ENCODE measurements at places on chromosomes 11 and 22.

GRCh38 chr11:116644201-116644940, 128.4 kb downstream of the BUD13 start:
- no peak for DNase-seq

- no peak for DNase-seq
Observed at GRCh38 chr22:38645430-38645829, 10.8 kb downstream of the FAM227A start.

GRCh38 chr22:19957445-19957844, 15.8 kb upstream of the TXNRD2 start:
- DNase-seq = no peak

DNA sequence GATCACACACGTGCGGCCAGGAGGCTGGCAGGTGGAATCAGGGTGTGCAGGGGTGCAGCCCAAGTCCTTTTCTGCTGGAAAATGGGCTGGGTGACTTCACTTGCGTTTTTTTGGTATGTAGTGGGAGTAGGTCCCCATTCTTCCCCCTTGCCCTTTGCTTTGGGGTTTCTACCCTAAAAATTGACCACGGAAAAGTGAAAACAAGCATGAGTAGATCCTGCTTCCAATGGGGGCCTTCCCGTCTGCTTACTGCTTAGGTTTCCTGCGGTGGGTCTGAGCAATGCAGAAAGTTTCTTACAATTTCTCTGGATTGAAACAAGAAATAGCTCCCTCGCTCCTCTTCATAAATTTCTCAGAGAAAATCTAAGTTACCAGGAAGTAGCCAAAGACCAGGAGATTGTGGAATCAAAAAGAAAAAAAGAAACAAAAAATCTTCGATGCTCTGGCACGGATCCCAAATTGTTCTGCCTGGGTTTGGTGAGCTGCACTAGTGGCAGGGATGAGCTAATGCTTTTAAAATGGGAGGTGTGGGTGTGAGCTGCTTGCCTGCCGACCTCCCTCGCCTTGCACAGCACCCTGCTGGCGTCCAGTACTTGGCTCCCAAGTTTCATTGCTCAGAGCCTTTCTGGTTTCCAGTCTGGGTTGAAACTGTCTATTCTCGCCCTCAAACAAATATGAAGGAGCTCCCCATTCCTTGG, 2.4 kb downstream of the TIMP3 start:
- DNase-seq = no peak

DNA sequence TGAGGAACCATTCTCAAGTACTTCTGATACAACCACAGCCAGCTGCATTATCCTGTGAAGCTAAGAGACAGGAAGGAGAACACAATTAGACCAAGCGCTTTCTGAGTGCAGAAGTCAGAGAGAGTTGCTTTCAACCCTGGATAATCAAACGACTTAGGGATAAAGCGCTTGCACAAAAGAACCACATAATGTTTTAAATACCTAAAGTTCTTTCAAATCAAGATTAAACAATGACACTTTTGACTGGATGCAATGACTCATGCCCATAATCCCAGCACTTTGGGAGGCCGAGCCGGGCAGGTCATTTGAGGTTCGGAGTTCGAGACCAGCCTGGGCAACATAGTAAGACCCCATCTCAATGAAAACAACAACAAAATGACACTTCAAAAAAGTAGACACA, 145.1 kb downstream of the SWAP70 start:
- DNase-seq = no peak

GRCh38 chr22:49712195-49712791, 115.4 kb downstream of the BRD1 start:
- no peak for DNase-seq

GRCh38 chr11:30478923-30479322, 107.2 kb downstream of the MPPED2 start:
- DNase-seq = no peak

DNA sequence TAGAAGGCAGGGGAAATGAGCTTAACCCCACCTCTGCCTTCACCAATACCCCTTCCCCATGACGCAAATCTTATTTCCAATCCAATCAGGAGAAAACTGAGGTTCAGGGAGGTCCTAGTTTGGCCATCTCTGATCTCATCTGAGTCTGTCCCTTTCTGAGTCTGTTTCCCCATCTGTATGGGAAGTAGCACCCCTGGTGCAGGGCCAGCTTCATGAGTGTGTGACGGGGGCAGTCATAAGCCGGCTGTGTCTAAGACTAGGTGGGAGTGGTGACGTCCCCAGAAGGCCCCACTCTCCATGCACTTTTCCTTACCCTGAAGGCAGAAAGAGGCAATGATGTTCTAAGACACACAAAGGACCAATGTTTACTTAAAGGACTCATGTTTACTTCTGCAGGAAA, 72.3 kb downstream of the MN1 start:
- no peak for DNase-seq

GRCh38 chr22:38829485-38829884, 14.3 kb downstream of the NPTXR start:
- no peak for DNase-seq

- no peak for DNase-seq
Observed at GRCh38 chr11:66885950-66886440, 29.1 kb downstream of the LRFN4 start.

GRCh38 chr11:109856928-109857327, 236.3 kb upstream of the ZC3H12C start:
- no peak for DNase-seq

- DNase-seq = no peak
Observed at GRCh38 chr11:90344546-90344945, 121.7 kb upstream of the CHORDC1 start.

- no peak for DNase-seq
Observed at GRCh38 chr11:47067401-47067800, 109.3 kb downstream of the ARFGAP2 start.

DNA sequence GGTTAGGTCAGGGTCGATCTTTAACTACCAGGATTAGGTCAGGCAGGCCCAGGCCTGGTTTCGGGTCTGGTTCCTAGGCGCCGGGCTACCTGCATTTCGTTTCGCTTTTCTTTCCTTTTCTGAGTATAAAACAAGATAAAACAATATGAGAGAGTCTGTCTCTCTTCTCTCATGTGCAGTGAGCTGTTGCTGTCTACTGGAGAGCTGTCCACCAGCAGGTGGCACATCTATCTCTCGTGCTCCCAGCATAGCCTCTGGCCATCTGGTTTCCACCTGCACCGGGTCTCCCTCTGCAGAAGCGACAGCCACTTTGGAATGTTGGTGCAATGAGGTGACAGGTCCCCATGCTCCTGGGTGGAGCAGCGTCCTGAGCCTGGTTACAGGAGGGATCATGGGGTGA, 27.6 kb downstream of the RIBC2 start:
- no peak for DNase-seq

- DNase-seq = no peak
Observed at GRCh38 chr22:20212754-20213699, 55.1 kb downstream of the RTN4R start.

- DNase-seq = no peak
Observed at GRCh38 chr11:15969281-15969680, 387.1 kb downstream of the SOX6 start.

DNA sequence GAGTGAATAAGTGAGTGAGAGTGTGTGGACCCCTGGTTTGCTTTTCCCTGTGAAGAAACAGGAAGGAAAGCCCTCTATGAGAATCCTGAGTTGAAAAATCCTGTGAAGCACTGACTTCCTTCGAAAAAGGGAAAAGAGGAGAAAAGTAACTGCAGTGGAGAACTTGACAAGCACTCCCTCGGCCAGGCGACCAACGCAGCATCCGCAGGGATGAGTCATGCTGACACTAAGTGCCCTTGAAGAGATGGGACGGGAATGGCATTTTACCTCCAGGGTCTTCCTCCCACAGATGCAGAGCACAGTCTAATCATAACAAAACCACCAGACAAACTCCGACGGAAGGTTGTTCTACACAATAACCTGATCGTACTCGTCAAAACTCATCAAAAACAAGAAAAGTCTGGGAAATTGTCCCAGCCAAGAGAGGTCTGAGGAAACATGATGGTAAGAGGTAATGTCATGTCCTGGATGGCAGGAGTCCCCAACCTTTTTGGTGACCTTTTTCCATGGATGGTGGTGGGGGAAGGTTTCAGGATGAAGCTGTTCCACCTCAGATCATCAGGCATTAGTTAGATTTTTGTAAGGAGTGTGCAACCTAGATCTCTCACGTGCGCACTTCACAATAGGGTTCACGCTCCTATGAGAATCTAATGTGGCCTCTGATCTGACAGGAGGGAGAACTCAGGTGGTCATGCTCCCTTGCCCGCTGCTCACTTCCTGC, 132.2 kb upstream of the B3GAT1 start:
- DNase-seq = no peak
